Activated T-cell treated with anti-CD3 and anti-CD28 coated beads, Interleukin-2, amount 50 U/mL, for 48 hours (primary cell): ENCODE measurements at places on chromosomes 13 and 19.
A peak's percentile ranks its signal among the peaks of the same experiment; 100 is the strongest.

DNA sequence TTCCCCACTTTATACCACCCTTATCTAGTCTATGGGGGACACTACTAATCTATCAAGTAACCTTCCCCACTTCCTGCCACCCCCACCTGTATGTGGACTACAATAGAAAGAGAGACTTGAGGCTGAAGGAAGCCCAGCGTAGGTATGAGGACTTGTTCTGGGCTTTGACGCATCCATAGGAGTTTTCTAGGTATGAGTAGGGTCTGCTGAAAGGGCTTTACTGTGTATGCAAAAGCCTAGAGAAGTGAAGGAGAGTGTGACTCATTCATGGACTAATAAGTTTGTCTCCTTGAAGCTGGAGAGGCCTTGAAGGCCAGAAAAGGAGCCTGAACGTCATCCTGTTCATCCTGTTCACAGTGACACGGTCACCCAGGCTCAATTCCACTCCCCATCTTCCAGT, 21.8 kb downstream of the TINCR start:
- no peak for DNase-seq

- DNase-seq: no peak
Measured at GRCh38 chr13:28147495-28147894, 9.2 kb downstream of the PAN3 start.

GRCh38 chr19:51163257-51163656, 21.2 kb downstream of the SIGLEC7 start:
- no peak for DNase-seq

DNA sequence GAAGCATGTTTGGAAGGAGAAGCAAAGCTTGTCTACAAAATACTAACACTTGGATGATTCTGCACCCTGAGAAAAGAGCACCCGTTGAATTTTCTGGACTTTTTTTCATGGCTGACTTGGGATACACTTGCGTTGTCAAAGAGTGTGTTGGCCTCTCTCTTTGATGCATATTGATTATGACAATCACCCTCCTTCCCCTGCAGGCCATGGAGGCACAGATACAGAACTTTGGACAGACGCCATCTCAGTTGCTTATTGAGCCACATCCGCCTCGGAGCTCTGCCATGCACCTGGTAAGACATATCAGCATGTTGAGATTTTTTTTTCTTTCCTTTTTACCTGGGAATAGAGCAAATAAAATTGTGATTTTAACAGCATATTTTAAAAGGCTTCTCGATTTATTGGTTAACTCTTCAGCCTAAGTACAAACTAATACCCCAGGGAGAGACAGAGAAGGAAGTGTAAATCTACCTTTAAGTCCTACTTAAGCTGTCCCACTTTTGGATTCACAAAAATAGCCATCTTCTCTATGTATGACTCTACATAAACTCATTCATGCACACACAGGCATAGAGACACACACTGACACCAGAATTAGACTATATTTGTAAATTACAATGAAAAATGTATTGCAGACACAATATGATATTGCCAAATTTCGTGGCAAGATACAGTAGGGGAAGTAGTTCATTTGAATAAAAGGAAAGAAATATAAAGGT, 169.7 kb upstream of the MAB21L1 start:
- no peak for DNase-seq

- DNase-seq: no peak
Measured at GRCh38 chr13:41148419-41149283, 16.0 kb upstream of the KBTBD6 start.

GRCh38 chr13:20701461-20701860, 2.0 kb upstream of the IL17D start:
- DNase-seq: no peak

GRCh38 chr19:22052644-22053013, 345 bp downstream of the ZNF257 start:
- no peak for DNase-seq

DNA sequence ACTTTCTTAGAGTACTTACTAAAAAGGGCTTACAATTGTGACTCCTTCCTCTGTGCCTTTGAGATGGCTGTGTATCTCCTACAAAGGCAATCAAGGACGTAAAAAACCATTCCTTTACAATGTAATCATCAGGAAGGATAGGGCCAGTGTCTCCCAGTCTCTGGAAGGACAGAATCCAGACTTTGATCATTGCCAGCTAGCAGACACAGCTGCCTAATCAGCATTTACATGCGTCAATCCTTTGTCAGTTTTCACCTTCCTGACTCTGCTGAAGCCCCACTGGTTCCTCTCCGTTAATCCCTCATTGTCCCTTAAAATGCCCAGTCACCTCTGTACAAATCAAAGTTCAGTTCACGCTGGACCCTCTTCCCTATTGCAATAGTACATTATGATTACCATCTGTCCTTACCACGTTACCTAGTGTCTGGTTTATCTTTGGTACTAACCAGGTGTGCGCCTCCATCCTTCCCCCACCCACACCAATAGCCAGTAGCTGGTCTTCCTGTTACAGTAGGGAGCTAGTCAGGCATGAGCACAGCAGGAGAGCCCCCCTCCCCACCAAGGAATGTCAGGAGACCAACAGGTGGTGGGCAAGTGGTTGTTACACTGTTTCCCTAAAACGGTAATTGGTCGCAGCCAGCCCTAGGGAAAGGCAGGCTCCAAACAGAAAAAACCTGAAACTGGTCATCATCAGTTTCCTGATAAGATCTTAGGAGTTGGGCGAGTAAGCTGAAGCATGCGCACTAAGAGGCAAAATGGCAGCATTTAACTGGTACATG, 49.7 kb downstream of the TGDS start:
- DNase-seq: no peak

- no peak for DNase-seq
Measured at GRCh38 chr13:42876887-42877545, 95.6 kb downstream of the FAM216B start.

GRCh38 chr19:13150931-13151604, 857 bp downstream of the IER2 start:
- DNase-seq: no peak

- no peak for DNase-seq
Measured at GRCh38 chr19:53849237-53849676, 18.4 kb upstream of the MYADM start.

DNA sequence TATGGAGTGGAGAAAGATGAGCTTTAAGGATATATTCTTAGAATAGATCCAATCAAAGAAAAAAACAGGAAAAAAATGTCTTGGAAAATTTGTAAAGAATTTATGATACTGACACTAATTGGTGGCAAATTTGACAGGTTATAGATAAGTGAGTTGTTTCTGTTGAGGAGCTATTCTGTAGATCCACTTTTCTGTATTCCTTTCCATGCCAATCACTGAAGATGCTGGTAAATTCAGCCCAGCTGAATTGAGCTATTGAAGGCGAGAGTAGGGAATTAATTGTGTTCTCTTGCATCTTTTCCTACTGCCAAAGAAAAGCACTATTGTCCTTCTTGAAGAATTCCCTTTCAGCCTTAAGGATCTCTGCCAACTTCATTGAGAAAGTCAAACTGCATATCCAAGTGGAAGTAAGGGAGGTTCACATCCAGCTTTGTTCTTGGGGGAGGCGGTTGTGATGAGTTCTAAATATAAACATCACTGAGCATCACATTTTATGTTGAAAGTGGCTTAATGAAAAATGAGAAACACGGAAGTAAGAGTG, 113.1 kb downstream of the PCDH9 start:
- DNase-seq: no peak

GRCh38 chr19:873084-873483, 13.6 kb downstream of the CFD start:
- DNase-seq: peak; percentile 79

GRCh38 chr13:95902741-95903140, 150.5 kb downstream of the UGGT2 start:
- DNase-seq: no peak

DNA sequence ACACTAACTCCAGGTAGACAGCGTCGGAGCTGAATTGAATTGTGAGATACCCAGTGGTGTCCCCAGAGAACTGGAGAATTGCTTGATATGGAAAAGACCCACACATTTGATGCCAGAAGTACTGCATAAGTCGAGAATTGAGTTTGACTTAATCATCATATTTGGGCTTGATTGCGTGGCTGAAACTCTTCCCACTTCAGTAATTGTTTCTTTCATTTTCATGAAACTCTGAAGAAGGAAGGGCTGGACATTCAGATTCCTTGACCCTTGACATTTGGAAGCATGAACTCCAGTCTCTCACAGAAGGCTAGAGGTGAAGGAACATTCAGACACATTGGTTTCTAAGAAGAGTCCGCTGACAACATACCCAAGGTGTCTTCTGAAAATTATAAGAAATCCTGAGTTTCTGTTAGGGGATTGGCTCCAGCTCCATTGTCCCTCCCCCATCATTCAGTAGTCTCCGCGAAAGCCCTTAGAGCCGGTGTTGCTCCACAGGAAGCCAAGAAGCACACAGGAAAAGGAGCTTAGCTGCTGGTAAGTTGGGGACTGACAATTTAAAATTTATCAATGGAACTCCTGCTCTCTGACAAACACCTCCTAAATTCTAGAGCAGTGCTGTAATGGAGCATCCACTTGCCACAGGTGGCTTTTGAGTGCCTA, at the start of gene FPR2:
TSS of gene FPR2 (plus strand) at position 484 of the 660 bp plus-strand sequence. CDS start 7,479 bp downstream, outside the sequence.
- DNase-seq: no peak

- DNase-seq: no peak
Measured at GRCh38 chr19:37975596-37976515, 68.8 kb downstream of the SIPA1L3 start.

GRCh38 chr19:1248786-1249297, 459 bp downstream of the MIDN start:
- peak; percentile 91 for DNase-seq

GRCh38 chr13:46712524-46712923, 84.4 kb downstream of the ESD start:
- no peak for DNase-seq

GRCh38 chr13:53010374-53011105, 18.1 kb upstream of the OLFM4 start:
- no peak for DNase-seq

- no peak for DNase-seq
Measured at GRCh38 chr13:20582026-20582425, 15.1 kb downstream of the IFT88 start.

- DNase-seq: no peak
Measured at GRCh38 chr13:40470660-40471059, 195.8 kb downstream of the FOXO1 start.

DNA sequence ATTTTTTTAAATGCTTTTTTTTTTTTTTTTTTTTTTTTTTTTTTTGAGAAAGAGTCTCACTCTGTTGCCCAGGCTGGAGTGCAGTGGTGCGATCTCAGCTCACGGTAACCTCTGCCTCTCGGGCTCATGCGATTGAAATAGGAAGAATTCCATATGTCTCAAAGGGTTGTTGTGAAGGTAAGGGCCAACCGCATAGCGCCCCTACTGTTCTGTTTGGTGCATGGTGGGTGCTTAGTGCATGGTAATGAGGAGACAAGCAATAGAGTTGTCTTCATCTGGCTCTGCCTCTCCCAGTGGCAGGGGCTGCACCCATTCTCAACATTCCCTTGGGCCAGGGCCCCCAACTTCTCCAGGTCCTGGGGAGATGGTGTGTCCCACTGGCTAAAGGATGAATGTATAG, 68.7 kb downstream of the RASL11A start:
- DNase-seq: peak; percentile 59

DNA sequence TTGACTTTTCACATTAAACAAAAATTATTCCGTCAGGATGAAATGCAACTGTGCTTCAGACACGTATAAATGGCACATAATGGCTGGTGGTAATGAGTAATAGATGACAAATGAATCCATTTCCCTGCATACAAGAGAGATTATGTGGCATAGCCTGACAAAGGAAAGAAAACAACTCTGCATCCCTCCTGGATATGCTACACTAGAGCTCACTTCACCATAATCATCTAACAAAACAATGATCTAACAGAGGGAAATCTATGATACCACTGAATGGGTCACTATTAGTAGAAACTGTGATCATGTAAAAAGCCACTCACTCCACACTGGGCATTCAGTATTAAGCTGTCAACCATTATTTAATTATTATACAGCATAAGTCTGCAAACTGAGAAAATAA, 1498.4 kb downstream of the EFNB2 start:
- DNase-seq: no peak

- no peak for DNase-seq
Measured at GRCh38 chr13:44389060-44389666, 15.5 kb downstream of the SERP2 start.

DNA sequence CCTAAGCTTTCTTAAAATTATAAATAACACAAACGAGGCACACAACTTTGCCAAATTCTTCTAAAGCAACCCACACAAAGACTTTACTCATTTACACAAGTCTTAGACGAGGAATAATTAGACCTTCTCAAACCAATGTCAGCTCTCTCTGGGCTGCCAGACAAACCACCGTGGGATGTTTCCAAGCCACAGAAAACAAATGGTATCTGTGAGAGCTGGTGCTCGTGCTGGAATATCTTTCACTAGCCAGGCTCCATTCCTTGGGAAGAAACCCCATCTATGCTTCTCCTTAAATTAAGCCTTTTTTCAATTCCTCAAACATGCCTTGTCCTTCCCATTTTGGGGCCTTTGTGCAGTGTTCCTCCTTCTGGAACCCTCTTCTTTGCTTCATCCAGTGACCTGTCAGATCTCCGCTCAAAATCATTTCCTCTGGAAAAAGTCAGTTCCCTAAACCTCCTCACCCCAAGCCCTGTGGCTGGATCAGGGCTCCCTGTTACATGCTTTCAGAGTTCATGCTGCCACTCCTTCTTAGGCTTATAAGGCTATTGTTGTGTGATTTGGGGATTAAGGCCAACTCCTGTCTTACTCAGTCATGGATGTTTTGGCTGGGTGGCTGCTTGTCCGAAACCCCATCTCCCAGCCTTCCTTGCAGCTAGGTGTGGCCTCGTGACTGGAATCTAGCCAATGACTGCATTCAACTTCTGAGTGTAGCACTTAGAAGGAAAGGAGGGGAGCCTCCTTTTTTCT, 64.2 kb upstream of the GTF2F2 start:
- DNase-seq: peak; percentile 31

GRCh38 chr19:24074720-24075454, 12.1 kb upstream of the ZNF254 start:
- DNase-seq: no peak

DNA sequence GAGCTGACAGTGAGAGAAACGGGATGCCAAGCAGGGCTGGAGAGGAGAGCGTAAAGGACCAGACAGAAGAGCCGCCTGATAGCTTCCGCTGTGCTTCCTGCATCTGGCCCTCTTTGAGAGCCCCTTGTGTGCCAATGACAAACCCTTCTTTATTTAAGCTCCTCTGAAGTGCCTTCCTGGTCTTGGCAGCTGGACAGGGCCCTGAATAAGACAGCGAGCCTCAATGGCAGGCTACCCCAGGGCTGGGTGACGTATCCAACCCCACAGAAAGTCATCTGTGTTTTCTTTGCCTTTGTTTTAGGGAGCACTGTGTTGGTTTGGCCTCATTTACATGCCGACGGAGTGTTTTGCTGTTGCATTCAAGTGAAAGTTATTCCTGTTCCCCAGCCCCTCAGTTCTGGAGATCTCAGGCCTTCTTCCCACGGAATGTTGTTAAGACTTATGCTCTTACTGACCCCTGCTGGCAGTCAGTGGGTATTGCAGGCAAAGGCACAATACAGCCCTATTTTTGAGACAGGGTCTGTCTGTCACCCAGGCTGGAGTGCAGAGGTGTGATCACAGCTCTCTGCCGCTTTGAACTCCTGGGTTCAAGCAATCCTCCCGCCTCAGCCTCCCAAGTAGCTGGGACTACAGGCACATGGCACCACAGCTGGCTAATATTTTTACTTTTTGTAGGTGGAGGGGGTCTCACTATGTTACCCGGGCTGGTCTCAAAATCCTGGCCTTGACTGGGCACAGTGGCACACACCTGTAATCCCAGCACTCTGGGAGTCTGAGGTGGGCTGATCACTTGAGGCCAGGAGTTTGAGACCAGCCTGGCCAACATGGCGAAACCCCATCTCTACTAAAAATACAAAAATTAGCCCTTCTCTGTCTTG, 16.8 kb downstream of the CCL25 start:
- DNase-seq: peak; percentile 55

GRCh38 chr19:4186087-4186993, 3.9 kb downstream of the ANKRD24 start:
- DNase-seq: peak; percentile 88

- DNase-seq: no peak
Measured at GRCh38 chr13:68168448-68168847, 938.3 kb upstream of the PCDH9 start.
